Activated CD4-positive, alpha-beta T cell treated with anti-CD3 and anti-CD28 coated beads, Interleukin-2, amount 50 U/mL, for 16 hours (primary cell): ENCODE measurements at places on chromosomes 4 and X.

DNA sequence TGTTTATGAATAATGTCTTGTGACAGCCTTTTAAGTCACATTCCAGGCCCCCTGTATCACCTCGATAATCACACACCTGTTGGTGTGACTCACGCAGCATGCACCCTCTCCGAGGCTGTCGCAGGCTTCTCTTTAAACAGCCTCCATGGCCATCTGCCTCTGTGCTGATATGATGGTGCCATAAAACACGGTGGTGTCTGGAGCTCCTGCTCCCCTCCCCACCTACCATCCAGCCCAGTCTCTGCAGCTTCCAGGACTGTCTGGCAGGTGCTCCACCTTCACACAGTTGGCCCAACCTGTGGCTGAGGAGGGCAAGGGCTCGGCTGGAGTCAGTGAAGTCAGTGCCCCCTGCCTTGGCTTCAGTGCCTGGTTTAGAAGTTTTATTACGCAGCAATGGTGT is 173.8 kb upstream of the RPL34 start:
- DNase-seq = no peak

DNA sequence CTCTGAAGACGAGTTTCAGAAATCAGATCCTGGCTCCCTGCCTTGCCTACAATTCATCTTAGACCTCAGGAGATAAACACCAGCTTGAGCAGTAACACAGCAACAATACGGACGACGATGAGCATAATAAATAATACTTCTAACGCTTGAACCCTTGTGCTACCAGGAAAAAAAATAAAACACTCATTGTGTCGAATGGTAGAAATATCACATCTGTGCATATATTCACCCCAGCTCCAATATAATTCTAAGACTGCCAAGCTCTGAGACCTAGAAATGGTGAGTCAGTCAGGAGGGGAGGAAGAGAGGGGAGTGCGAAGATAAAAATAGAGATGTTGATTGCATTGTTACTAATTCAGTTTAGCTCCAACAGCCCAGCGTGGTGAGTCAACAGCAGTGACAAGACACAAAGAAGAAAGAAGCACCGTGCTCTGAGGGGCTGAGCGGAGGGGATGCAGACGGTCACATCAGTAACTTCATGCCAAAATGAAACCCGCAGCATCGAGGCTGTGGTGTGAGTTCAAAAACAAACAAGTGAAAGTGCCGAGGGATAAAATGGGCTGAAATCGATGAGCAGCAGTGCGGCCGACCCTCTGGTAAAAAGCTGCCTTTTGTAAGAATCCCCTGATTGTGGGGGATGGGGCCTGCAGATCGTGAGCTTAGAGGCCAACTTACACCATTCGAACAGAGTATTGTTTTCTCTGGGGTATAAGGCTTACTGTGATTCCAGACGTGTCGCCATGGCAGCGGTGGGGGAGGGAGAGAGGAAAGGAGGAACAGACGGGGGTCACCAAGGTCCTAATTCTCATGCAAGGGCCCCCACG is 150.4 kb downstream of the MGST2 start:
- no peak for DNase-seq

GRCh38 chr4:16264798-16265197 is 38.5 kb upstream of the TAPT1 start:
- peak; percentile 47 for DNase-seq

- DNase-seq = peak; percentile 93
These were observed 58.5 kb upstream of the PRDM8 start for GRCh38 chr4:80138551-80139538.

DNA sequence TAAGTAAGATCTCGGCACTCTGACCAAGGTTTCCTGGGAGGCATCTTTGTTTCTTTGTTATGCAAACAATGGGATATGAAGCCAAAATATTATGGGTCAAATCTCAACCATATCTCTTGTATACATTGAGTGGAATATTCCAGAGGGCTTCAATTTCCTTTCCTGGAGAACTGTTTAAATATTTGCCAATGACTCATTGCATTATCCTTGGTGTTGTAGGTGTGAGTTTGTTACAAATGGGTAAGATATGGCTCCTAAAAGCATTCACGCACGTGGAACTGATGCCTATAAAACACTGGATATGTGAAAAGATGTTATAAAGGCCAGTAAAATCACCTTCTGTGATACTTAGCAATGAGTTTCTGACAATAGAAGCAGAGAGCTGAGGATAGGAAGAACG is 150.5 kb upstream of the WDR1 start:
- no peak for DNase-seq

- no peak for DNase-seq
These were observed 49.9 kb upstream of the SCRG1 start for GRCh38 chr4:173448608-173449379.

DNA sequence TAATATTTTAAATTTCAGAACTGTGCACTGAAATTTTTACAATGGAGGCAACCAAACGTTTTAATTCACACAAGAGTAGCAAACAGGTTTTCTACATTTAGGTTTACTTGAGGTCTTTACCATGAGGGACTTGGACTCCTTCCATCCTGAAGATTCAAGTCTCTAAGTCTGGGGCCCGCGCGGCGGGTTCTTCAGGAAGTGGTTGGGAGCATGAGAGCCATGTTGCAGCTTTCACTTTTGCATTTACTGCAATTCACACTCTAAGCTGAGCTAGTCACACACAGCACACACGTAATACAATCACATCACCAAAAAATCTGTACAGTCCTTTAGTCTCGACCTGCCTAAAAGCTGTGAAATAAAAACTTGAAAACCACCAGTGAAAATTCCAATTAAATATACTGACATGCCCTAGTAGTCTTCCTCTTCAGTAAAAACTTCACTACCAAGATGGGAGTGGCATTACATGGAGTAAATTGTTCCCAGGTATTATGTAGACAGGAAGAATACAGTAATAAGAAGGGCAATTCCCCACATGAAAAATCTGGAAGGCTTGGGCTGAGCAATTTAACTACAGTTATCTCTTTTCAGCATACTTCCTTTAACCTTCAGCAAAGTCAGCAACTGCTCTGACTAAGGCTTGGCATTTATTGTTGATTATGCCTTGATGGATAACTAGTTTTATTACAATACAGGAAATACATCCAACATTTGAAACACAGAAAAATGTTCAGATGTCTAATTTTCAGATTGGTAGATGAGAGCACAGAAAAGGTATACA is 571.1 kb upstream of the DIPK2B start:
- peak; percentile 81 for DNase-seq

DNA sequence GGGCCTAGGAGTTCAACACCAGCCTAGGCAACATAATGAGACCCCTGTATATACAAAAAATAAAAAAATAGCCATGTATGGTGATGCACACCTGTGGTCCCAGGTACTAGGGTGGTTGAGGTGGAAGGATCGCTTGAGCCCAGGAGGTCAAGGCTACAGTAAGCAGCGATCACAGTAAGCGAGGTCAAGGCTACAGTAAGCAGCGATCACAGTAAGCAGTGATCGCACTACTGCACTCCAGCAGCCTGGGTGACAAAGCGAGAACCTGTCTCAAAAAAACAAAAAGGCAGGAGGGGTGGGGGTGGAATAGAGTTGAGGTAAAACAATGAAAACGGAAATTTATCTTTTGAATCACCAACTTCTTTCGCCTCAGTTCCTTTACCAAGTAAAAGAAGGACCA is 29.4 kb downstream of the TBCK start:
- DNase-seq = no peak

DNA sequence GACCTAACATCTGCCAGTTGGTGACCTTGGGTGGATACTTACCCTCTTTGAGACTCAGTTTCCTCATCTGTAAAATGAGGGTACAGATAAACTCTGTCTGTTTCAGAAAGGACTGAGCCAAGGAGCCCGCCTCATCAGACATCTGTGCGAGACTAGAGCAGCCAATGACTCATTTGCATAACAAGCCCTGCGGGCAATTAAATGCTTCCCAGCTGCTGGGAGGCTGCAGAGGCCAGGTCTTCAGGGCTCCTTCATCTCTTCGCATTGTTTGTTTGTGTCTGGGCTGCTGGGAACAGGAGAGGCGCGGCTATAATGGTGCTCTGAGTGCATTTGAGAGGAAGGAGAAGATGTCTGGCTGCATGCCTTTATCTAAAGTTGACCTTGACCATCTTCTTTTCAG is 85.0 kb downstream of the ADRA2C start:
- no peak for DNase-seq
